ENCODE measurements at places on chromosomes 5 and 9. TPM values are rescaled to one million over a fixed set of nuclear protein-coding genes. Genes with fewer than 3 reads are reported as not detected.

The CDH6 gene
- total RNA-seq: 0.04 TPM

- H3K4me1 ChIP-seq: no peaks in the 10 kb centered on the region
- H3K27me3 ChIP-seq: no peaks in the 10 kb centered on the region
- H3K4me3 ChIP-seq: no peak overlapping the region
These were observed 12.4 kb downstream of the SPATA31E1 start for GRCh38 chr9:87894998-87895625.

DNA sequence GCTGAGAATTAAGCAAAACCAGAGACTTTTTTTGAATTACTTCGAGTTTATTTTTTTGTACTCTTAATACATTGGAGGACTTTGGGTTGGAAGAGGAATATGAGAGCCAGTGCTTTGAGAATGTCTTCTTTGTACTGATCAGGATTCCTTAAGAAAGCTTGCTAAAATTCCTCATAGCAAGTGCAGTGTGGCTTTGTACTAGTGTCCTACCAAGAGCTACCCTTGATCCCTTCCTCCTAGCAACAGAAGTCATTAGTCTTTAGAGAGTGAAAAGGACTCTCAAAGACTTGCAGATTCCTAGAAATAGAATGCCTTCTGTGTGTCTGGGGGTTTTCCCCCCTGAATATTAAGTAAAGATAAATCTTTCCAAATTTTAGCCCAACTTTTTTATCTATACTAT is 276.1 kb downstream of the ARHGAP26 start:
- H3K36me3 ChIP-seq: no peaks in the 10 kb centered on the region
- no peaks in the 10 kb centered on the region for H3K27me3 ChIP-seq
- H3K4me1 ChIP-seq: peaks cover 20% of the 10 kb centered on the region

- no peak for DNase-seq
- no peak overlapping the region for H3K4me3 ChIP-seq
These were observed 950.7 kb downstream of the TLE4 start for GRCh38 chr9:80522465-80522864.

The SLCO6A1 gene
- total RNA-seq: not detected

DNA sequence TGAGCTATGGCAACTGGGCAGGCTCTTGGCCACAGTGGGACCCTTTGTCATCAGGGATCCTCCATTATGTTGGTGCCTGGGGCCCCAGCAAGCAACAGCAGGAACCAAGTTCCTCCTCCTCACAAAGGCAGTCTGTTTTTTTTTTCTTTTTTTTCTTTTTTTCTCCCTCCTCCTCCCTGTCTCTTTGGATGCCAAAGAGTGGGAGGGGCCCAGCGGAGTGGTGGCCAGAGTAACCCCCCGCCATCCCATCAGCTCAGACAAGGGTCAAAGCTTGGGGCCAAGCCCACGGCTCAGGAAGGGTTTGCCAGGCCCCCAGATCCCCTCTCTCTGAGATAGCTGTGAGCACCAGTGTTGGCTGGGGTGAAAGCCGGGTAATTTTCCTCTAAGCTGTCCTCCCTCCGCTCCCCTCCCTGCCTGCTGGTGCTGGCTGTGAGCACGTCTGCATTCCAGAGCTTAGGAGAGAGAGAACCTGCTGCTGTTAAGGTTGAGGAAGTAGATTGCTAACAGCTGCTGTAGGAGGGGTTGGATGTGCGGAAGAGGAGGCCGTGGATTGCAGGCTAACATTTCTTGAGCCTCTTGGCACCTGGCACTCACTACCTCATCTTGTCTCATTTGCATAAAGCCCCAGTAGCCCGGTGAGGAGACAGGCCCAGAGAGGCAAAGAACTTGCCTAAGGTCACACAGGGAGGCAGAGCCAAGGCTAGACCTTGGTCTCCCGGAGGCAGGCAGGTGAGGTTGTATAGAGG is 21.2 kb downstream of the GSN start:
- H3K4me1 ChIP-seq: peaks cover 54% of the 10 kb centered on the region
- H3K27me3 ChIP-seq: no peaks in the 10 kb centered on the region
- no peaks in the 10 kb centered on the region for H3K36me3 ChIP-seq
- no peak overlapping the region for H3K4me3 ChIP-seq

GRCh38 chr9:121785673-121786542 is 134.5 kb downstream of the DAB2IP start:
- H3K27me3 ChIP-seq: no peaks in the 10 kb centered on the region
- peak overlapping the region; percentile 60 for H3K27ac ChIP-seq
- peaks cover 22% of the 10 kb centered on the region for H3K36me3 ChIP-seq
- DNase-seq: no peak
- peaks cover 14% of the 10 kb centered on the region for H3K4me1 ChIP-seq

DNA sequence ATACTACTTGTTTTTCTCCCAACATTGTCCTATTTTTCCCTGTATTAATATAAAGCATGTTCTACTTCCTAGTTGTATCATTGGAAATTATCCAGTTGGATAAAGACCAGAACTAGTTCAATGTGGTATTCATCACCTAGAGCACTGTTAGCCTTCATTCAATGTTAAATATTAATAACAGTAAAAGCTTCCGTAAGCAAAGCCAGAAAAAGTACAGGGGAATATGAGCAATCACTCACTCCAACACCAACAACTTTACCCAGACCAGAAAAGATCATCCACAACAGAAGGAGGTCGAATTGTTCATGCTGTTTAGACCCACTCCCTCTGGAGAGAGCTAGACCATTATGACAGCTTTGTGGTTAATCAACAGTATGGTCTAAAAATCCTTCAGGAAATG is 728.4 kb downstream of the MAT2B start:
- H3K4me3 ChIP-seq: no peak overlapping the region
- no peaks in the 10 kb centered on the region for H3K36me3 ChIP-seq
- H3K27me3 ChIP-seq: no peaks in the 10 kb centered on the region
- DNase-seq: peak; percentile 65
- no peaks in the 10 kb centered on the region for H3K4me1 ChIP-seq

The FYB1 gene
- 0.42 TPM for total RNA-seq

The FBXL7 gene
- 19.0 TPM for total RNA-seq

DNA sequence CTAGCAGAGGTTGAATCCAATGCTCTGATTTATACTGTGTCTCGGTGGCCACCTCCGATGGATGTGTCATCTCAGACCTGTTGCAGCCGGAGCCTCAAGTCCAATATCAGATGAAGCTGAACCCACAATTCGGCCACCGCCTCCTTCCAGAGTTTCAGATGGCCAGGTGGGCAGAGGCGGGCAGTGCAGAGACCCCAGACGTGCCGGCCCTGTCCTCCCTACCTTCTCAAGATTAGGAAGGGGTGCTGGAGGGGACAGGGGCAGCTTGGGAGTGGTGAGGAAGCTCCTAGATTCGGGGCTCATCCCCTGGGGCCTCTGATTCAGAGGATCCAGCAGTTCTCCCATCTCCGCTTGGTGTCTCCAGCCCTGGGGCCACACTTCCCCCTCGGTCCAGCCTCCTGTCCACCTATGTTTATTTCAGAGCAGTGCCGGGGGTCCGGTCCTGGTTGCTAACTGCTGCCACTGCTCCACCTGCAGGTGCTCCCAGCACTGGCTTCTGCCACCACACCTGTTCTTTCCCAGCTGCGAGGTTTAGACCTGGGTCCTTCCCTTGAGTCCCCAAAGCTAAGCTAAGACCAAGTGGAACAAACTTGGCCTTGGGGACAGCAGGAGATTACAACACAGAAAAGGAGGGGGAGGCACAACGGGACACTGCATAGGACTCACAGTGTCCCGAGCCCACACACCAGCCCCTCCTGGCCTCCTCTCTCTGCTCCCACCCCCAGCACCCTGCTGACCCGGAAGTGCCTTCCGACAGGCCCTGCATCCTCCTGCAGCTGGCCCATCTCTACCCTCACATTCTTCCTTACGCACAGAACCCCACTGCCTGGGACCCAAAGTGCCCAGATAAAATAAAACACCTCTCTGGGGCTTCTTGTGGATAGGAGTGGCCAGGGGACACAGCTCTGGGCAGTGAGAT is 81.6 kb downstream of the NTNG2 start:
- peaks cover 31% of the 10 kb centered on the region for H3K27me3 ChIP-seq
- H3K36me3 ChIP-seq: no peaks in the 10 kb centered on the region
- DNase-seq: no peak
- H3K4me3 ChIP-seq: no peak overlapping the region
- H3K27ac ChIP-seq: no peak overlapping the region

GRCh38 chr5:132658381-132659302 is 669 bp downstream of the IL13 start:
- no peak overlapping the region for H3K4me3 ChIP-seq
- H3K4me1 ChIP-seq: peaks cover 9% of the 10 kb centered on the region
- no peaks in the 10 kb centered on the region for H3K36me3 ChIP-seq

- H3K27me3 ChIP-seq: no peaks in the 10 kb centered on the region
- H3K27ac ChIP-seq: no peak overlapping the region
- H3K4me3 ChIP-seq: no peak overlapping the region
- DNase-seq: peak; percentile 27
- no peaks in the 10 kb centered on the region for H3K4me1 ChIP-seq
These were observed 35.8 kb upstream of the TLX3 start for GRCh38 chr5:171272996-171273970.

DNA sequence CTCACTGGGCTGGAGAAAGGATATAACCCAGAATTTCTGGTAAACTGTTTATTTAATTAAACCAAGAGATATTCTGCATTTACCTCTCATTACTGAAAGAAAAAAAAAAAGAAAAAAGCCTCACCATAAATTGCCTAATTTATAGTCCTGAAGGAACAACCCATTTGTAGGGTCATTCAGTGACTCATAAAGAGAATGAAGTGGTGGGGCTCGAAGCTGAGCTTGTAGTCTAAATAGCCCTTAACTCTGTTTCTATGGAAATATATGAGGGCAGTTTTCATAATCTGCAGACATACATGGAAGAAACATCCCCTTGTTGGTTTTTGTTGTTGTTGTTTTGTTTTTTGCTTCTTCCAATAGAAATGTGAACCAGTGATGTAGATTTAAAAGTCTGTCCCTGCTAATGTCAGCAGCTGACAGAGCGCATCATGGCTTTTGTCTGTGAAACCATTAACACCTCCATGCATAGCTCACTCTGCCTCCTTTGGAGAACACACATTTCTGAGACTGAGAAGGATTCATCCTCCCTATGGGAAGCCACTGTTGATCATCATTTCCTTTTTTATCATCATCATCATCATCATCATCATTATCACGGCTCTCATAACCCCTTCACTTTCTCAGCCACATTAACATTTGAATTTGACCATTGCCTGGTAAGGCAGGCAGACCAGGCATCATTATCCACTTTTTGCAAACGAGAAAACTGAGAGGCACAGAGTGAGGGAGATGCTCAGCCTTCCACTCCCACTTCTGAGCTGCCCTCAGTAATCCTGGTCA is 67.9 kb upstream of the SAP30L start:
- no peak overlapping the region for H3K4me3 ChIP-seq
- DNase-seq: no peak
- no peaks in the 10 kb centered on the region for H3K4me1 ChIP-seq
- no peaks in the 10 kb centered on the region for H3K36me3 ChIP-seq
- no peak overlapping the region for H3K27ac ChIP-seq
- H3K27me3 ChIP-seq: no peaks in the 10 kb centered on the region
